Activated T-helper 17 cell treated with anti-CD3 and anti-CD28 coated beads, Interleukin-2, amount 50 U/mL, for 72 hours (primary cell): ENCODE measurements at places on chromosomes 6 and 20.

- peak; percentile 94 for ATAC-seq
- H3K4me3 ChIP-seq, result peak overlapping the region; percentile 25
- H3K27ac ChIP-seq, result peak overlapping the region; percentile 63
- H3K36me3 ChIP-seq, result peaks cover 39% of the 10 kb centered on the region
Observed at GRCh38 chr20:58251979-58252591, 23.6 kb upstream of the ANKRD60 start.

DNA sequence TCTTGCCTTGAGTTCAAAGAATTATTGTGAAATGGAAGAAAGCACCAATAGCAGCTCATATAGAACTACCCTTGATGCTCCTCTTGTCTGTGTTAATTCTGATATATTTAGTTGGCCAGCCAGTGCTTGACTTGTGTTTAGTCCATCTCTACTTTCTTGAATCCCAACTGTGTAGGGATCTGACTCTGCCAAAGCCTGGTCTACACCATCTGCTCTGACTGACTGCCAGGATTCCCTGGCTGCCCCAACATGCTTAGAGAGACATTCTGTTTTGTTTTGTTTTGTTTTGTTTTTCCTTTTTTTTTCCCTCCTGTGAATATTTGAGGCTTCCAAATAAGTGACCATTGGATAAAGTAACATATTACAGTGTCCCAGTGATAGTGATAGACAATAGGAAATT, 953.7 kb upstream of the MANEA start:
- H3K27ac ChIP-seq, result no peak overlapping the region
- H3K4me3 ChIP-seq, result no peak overlapping the region
- no peaks in the 10 kb centered on the region for H3K36me3 ChIP-seq
- no peaks in the 10 kb centered on the region for H3K27me3 ChIP-seq

DNA sequence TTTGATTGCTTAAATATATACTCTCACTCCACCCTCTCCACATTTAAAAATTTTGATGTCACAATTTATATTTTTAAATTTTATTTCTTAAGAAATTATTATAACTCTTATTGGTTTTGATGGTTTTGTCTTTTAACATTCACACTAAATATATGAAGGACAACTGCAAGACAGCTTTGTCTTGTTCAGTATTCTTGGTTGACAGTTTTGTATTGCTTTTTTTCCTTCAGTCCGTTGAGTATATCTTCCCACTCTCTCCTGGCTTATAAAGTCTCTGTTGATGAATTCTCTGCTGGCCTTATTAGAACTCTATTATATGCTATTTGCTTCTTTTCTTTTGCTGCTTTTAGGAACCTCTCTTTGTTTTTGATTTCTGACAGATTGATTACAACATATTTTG, 392.2 kb downstream of the C6orf118 start:
- H3K36me3 ChIP-seq, result no peaks in the 10 kb centered on the region
- ATAC-seq, result no peak
- H3K27ac ChIP-seq, result no peak overlapping the region
- no peaks in the 10 kb centered on the region for H3K4me1 ChIP-seq
- H3K4me3 ChIP-seq, result no peak overlapping the region

GRCh38 chr20:51560550-51561307, 18.2 kb upstream of the NFATC2 start:
- no peak for ATAC-seq
- H3K4me1 ChIP-seq, result peaks cover 10% of the 10 kb centered on the region

GRCh38 chr20:57530327-57530981, 5.5 kb upstream of the CTCFL start:
- no peak overlapping the region for H3K27ac ChIP-seq
- no peak for ATAC-seq
- H3K4me1 ChIP-seq, result no peaks in the 10 kb centered on the region
- no peaks in the 10 kb centered on the region for H3K36me3 ChIP-seq
